GM23338 (cell line): ENCODE measurements at places on chromosomes 16 and 17. TPM values are rescaled to one million over a fixed set of nuclear protein-coding genes. Genes with fewer than 3 reads are reported as not detected.
A peak's percentile ranks its signal among the peaks of the same experiment; 100 is the strongest.

GPR139 gene
- 1.8 and 2.3 TPM in 2 replicates for total RNA-seq

ABCC3 gene
- 0.27 TPM in 1 of 2 replicates, not detected in the other for total RNA-seq

DNA sequence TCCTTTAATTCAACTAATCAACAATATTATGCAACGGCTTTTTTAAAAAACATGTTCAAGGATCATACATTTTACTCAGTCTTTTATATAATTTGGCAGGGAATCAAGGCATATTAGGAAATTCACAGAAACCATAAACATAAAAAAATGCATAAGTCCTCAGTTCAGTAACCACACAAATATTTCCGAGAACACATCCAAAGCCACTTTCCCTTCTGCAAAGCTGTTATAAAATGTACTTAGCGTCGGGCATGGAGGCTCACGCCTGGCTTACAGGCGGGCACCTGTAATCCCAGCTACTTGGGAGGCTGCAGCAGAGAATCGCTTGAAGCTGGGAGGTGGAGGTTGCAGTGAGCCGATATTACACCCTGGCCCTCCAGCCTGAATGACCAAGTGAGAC lies 9.7 kb upstream of the ZC3H7A start:
- no peak for DNase-seq
- H3K4me1 ChIP-seq, result no peaks in the 10 kb centered on the region
- H3K4me3 ChIP-seq, result no peak overlapping the region
- no peaks in the 10 kb centered on the region for H3K27me3 ChIP-seq
- no peaks in the 10 kb centered on the region for H3K36me3 ChIP-seq

GRCh38 chr17:51189628-51190027 lies 23.4 kb downstream of the NME2 start:
- H3K4me3 ChIP-seq, result no peak overlapping the region
- H3K27ac ChIP-seq, result no peak overlapping the region
- no peaks in the 10 kb centered on the region for H3K27me3 ChIP-seq
- no peaks in the 10 kb centered on the region for H3K4me1 ChIP-seq

- no peak overlapping the region for H3K4me3 ChIP-seq
- H3K27me3 ChIP-seq, result peaks cover 40% of the 10 kb centered on the region
- H3K4me1 ChIP-seq, result peaks cover 30% of the 10 kb centered on the region
- no peaks in the 10 kb centered on the region; the same call in 1 of the 2 replicates for H3K36me3 ChIP-seq
- no peak for DNase-seq
- no peak overlapping the region for H3K27ac ChIP-seq
These were observed 119.0 kb upstream of the EEF2KMT start for GRCh38 chr16:5216441-5217080.

GRCh38 chr17:65434251-65434650 lies 127.2 kb downstream of the AXIN2 start:
- no peak overlapping the region for H3K4me3 ChIP-seq
- no peak overlapping the region for H3K27ac ChIP-seq
- H3K4me1 ChIP-seq, result no peaks in the 10 kb centered on the region
- no peaks in the 10 kb centered on the region for H3K36me3 ChIP-seq
- no peak for DNase-seq

PRR11 gene
- 40.0 and 42.7 TPM in 2 replicates for total RNA-seq

- no peaks in the 10 kb centered on the region for H3K4me1 ChIP-seq
- H3K36me3 ChIP-seq, result no peaks in the 10 kb centered on the region
- no peaks in the 10 kb centered on the region for H3K27me3 ChIP-seq
- no peak overlapping the region for H3K4me3 ChIP-seq
- no peak for DNase-seq
- no peak overlapping the region for H3K27ac ChIP-seq
These were observed 234.7 kb upstream of the SDK2 start for GRCh38 chr17:73878923-73879322.

PRSS33 gene
- 0.47 and 1.4 TPM in 2 replicates for total RNA-seq

GRCh38 chr17:77645072-77646045 lies 313.1 kb upstream of the TNRC6C start:
- no peak overlapping the region for H3K4me3 ChIP-seq
- peak; percentile 44 for DNase-seq
- no peak overlapping the region for H3K27ac ChIP-seq
- no peaks in the 10 kb centered on the region; the same call in 1 of the 2 replicates for H3K36me3 ChIP-seq
- H3K4me1 ChIP-seq, result 0 out of 2 replicates have a peak, but pooled peaks cover 7% of the 10 kb centered on the region
- no peaks in the 10 kb centered on the region for H3K27me3 ChIP-seq

LUC7L gene
- total RNA-seq, result 114 and 115 TPM in 2 replicates

- no peak for DNase-seq
- no peaks in the 10 kb centered on the region for H3K36me3 ChIP-seq
- 0 out of 2 replicates have a peak, but pooled peaks cover 5% of the 10 kb centered on the region for H3K4me1 ChIP-seq
- no peaks in the 10 kb centered on the region for H3K27me3 ChIP-seq
- H3K4me3 ChIP-seq, result no peak overlapping the region
- H3K27ac ChIP-seq, result no peak overlapping the region
These were observed 14.0 kb upstream of the COTL1 start for GRCh38 chr16:84631886-84632285.

FOXC2 gene
- total RNA-seq, result not detected in 2 replicates

DNA sequence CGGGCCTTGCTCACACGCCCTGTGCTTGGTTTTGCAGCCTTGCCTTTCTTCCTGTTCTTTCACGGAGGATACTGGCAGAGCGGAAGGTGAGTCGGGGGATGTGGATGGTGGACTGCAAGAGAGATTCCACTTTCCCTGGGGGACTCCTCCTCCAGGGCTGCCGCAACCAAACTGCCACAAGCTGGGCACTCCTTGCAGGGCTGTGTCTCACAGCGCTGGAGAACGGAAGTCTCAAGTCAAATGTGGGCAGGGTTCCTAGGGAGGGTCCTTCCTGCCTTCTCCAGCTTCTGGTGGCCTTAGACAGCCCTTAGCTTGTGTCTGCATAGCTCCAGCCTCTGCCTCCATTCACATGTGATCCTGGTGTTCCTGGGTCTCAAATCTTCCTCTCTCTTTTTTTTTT lies 11.4 kb upstream of the BIRC5 start:
- no peak overlapping the region for H3K4me3 ChIP-seq
- H3K27me3 ChIP-seq, result no peaks in the 10 kb centered on the region
- no peak overlapping the region for H3K27ac ChIP-seq
- DNase-seq, result no peak
- H3K4me1 ChIP-seq, result no peaks in the 10 kb centered on the region; the same call in 1 of the 2 replicates
